ENCODE measurements at places on chromosomes 1 and 21.

DNA sequence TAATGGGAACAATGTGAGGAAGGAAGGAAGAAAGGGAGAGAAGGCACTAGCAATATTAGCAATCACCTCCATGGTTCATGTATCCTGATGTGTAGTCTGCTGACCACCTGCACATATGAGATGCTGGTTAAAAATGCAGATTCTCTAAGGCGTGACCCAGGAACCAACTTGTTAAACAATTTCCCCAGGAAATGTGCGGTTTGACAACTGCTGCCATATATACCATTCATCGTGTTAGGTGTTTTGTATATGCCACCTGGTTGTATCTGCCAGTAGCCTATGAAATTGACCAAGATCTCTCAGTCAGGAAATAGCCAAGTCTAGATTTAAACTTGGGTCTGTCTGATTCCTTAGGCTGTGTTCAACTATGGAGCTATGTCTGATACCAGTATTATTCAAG, 4.1 kb downstream of the SEMA4A start:
- DNase-seq: no peak

GRCh38 chr1:43659212-43660166, 9.5 kb downstream of the KDM4A start:
- no peak for DNase-seq

DNA sequence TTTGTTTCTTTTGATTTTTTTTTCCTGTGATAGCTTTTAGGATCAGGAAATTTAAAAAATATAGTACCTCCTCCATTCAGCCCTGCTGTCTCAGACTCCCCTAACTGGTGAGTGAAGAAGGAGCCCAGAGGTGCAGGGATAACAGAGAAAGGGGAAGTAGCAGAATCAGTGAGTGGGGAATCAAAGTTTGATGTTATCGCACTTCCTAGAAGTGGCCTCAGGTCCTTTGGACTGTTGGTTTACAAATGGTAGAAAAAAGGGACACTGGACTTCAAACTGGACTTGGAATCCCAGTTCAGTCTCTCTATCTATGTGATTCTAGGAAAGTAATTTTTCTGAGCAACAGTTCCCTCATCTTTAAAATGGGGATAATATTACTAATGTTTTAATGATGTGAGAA, 99.5 kb downstream of the FGGY start:
- DNase-seq: no peak

- DNase-seq: peak; percentile 40
These were observed 47.0 kb downstream of the SLC37A1 start for GRCh38 chr21:42560517-42561179.

- no peak for DNase-seq
These were observed 3.4 kb downstream of the YTHDF2 start for GRCh38 chr1:28740118-28740517.

DNA sequence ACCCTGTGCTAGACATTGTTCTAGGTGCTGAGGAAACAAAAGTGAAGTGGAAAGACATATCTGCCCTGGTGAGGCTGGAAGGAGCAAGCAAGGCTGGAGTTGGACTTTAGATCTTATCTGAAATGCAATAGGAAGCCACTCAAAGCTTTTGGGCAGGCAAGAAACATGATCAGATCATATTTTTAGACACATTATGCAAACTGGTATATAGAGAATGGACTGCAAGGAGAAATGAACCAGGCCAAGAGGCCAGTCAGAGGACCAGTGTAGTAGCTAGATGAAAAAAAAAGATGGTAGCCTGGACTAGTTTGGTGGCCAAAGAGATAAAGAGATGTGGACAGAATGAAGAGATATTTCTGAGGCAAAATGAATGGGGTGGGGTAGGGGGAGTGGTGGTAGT, 46.3 kb downstream of the CCN1 start:
- DNase-seq: no peak

Data from NCI-H82 (cell line).